ENCODE measurements at places on chromosomes 3 and 15. TPM values are rescaled to one million over a fixed set of nuclear protein-coding genes. Genes with fewer than 3 reads are reported as not detected.

Gene ZIC4
- polyA plus RNA-seq = not detected

Gene LINGO1
- 18.2 TPM for polyA plus RNA-seq

Gene FANCD2OS
- polyA plus RNA-seq = not detected

Gene ASTE1
- polyA plus RNA-seq = 15.1 TPM

DNA sequence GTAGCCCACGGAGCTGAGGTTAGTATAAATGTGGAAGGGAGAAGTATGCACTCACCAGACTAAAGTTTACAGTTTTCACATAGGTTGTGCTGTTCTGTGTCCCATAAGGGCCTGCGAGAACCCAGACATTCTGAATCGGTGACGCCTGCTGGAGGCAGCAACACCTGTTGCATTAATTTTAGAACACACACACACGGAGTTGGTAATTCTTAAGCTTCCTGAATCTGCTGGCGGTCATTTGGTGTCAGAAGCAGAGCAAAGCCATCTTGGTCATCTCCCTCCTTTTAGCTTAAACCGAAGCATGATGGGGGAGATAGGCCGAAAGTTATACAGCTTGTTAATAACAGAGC lies 41.1 kb upstream of the AP3B2 start:
- no peak for DNase-seq

DNA sequence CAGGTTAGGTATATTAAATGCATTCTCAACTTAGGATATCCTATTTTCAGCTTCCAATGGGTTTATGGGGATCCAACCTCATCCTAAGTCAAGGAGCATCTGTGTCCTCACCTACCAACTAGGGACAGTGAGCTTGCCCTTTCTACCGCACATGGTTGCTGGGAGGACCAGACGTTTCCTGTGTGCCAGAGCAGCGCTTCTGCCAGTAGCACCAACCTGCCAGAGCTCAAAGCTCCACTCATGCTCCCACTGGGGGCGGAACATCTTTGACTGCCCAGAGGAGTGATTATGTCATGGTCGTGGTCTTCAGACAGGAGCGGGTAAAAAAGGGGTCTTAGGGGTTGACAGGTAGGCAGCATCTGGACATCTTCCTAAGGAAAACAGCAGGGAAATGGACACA lies 24.7 kb downstream of the XPC start:
- no peak for DNase-seq

GRCh38 chr3:71172189-71172588 lies 411.3 kb downstream of the FOXP1 start:
- no peak for DNase-seq

DNA sequence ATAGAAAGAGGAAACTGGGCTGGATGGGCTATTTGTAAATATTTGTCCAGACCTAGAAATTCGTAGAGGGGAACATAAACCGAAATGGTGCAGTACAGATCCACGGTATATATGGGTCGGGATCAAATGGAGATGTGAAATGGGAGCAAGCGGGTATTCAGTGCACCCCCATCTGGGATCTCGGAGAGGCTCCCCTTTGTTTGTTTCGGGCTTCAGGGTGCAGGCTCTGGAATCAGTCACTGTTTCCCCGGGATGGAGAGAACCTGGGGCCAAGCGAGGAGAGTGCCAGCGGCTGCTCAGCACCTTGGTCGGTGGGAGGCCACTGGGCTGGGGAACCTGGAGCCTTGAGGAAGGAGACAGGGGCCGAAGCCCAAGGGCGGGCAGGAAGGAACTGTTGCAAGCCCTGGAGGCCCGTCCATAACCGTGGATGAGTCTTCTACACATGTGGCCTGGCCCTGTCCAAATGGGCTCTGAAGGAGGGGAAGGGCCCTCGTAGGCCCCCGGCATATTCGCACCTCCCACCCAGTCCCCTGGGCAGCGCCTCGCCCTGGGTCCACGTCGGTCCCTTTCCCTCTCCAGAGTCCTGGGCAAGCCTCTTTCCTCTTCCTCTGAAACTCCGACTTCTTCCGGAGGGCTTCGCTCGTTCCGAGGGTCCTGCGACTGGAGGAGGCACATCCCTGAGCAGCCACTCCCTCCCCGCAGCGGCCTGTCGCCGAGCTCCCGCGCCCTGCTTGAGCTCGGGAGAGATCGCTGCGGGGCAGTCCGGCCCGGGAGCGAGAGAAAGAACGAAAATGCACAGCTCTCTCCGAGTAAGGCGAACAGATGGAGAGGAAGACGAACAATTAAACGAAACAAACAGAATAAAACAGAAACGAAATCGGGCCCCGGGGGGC lies 3.0 kb downstream of the ISL2 start:
- no peak for DNase-seq

All from right renal pelvis (tissue), 4 donors.